Germinal center (tissue), 1 donor: ENCODE measurements at places on chromosomes 6 and 20.
A peak's percentile ranks its signal among the peaks of the same experiment; 100 is the strongest.

GRCh38 chr20:3998998-3999397 lies 16.4 kb downstream of the RNF24 start:
- DNase-seq, result no peak

DNA sequence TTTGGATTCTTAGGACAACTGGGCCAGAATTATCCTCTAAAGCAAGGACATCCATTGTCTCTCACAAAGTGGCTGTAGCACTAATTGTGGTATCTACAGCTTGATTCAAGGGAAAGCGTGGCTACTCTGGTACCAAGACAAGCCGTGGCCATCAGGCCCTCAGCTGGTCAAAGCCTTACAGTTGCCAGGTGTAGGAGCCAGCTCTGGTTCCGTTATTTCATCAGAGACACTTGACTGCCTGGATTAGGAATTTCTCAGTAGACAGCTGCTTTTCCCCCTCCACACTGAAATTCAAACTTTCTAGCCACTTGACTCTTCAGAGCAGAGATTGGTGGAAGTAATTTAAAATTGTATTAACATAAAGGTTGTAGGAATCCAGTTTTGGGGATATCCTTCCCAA lies 104.2 kb downstream of the ANKS1A start:
- no peak for DNase-seq

DNA sequence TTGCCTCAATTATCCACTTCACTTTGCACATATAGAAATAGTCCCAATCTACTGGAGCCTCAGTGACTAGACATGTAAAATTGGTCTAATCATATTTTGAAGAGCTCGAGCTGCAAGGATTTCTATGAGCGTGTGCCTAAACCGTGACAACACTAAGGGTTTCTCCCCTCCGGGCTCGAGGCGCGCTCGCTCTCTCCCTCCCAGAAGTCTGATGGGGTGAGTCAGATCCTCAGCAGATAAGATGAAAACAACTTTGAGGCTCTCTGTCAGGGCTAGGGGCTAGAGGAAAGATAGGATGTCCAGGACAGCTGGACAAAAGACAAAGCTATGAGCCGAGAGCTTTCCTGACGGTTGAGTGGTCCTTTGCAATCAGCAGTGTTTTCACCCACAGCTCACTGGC lies 16.8 kb downstream of the GNAS-AS1 start:
- DNase-seq, result no peak

DNA sequence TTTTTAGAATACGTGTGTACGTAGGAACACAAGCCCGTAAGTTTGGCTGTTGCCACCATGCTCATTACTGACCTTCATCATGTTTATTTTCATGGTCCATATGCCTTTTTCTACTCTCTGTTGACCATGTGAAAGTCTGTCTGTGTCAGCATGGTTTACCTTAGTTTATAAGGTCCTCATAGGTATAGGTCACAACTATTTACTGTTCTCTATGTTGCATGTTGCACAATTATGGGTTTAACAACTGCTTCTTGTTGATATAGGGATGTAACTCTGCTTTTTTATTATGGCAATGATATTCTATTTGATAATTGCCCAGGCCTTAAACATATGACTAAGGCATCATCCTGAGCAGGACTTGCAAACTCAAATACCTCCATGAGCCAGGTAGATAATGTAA lies 13.4 kb upstream of the RANBP9 start:
- DNase-seq, result no peak

DNA sequence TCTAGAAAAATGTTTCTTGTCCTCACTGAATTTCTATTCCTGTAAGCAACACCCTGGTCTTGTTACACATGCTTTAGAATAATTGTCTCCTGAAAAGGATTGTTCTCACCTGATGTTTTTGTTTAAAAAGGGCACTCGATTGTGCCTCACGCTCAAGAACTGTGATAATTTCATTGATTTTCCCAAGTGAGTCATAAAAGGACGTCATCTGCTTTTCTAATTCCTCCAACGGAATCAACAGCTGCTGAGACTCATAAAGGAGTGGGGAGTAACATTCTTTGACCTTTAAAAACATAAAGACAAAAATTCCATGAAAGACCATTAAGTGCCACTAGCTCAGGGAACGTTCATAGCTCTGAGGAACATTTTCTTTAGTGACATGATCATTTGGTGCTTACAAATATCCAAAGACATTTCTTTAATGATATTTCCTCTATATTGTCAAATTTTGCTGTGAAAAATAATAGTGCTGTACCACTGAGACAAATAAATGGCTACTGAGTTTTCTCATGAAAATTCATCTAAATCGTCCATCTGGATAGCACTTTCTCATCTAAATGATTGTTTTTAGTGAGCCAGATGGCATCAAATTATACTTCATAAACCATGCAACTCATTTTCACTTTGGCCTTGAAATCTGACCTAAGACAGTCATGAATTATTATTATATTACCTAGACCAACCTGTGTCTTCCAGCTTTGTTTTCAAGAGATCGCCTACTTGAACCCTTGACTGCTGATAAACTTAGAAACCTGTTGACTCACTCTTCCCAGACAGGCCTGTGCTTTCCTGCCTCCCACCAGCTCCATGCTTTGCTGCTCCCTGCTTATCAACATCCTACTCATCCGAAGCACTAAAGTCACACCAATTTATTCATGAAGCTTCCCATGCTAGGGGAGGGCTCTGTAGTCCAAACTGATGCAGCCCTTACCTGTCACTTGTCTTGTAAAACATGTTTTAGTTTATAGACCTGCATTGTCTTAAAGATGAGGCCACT lies 178.2 kb downstream of the SYNE1 start:
- no peak for DNase-seq

DNA sequence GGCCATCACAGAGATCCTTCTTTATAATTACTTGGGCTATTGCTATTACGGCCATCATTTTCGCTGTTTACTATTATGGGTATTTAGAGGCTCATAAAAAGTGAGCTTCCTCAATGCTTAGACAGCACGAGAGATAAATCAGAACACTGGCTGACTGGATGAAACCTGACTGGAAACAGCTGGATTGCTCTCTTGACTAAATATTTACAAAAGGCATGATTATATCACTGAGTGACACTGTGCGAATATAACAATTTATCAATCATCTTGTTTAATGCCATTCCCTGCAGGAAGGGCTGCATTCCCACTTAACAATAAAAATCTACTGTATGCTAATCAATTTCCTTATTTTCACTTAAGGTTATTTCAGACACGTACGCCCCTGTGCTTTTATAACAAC lies 260.1 kb upstream of the ARID1B start:
- DNase-seq, result no peak

- no peak for DNase-seq
Measured at GRCh38 chr20:24692446-24693200, 223.2 kb downstream of the SYNDIG1 start.

DNA sequence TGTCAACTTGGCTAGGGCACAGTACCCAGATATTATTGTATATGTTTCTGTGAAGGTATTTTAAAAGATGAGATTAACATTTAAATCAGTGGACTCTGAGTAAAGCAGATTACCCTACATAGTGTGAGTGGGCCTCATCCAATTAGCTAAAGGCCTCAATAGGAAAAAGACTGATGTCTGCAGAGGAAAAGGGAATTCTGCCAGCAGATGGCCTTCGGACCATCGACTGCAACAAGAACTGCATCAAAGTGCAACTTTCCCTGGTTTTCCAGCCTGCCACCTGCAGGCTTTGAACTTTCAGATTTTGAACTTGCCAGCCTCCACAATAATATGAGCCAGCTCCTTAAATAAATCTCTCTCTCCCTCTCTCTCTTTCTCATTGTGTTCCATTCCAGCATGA lies 80.5 kb downstream of the IMPG1 start:
- no peak for DNase-seq

- no peak for DNase-seq
Measured at GRCh38 chr6:125945378-125946141, 11.0 kb upstream of the HINT3 start.

DNA sequence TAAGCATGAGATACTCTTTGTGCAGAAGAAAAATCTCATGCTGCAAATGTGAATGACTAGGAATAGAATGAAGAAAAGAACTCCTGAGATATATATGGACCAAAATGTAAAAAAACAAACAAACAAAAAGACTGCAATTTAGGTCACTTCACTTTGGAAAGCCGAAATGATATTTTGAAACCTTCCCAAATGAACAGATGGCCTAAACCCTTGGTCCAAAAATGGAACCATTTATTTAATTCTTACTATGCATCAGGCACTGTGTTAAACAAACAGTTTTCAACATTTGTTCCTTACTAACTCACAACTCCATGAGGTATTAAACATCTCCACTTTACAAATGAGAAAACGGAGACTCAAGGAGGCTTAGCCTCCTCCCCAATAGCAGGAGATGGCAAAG lies 107.5 kb downstream of the VIP start:
- DNase-seq, result no peak

- no peak for DNase-seq
Measured at GRCh38 chr6:17101422-17102257, at the start of gene STMND1. STMND1 (plus strand) TSS chr6:17102050; CDS start chr6:17102258, 208 bp downstream.

- no peak for DNase-seq
Measured at GRCh38 chr20:37596890-37597536, 69.3 kb upstream of the BLCAP start.

DNA sequence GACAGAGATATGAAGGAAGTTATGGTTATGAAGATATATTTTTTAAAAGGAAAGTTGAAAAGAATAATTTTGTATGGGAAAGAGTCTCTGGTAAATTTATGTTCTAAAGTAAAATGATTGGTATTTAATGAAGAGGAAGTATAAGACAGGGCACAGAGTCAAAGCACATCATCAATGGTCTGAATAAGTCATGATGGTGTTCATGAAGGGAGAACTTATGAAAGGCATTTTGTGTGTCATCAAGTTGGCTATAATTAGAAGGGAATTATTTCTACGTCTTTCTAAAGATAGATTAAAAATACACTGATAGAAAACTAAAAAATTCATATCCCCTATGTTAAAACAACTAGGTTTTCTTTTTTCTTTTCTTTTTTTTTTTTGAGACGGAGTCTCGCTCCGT lies 21.4 kb upstream of the SNAI1 start:
- DNase-seq, result no peak

GRCh38 chr6:123509112-123509511 lies 127.6 kb downstream of the TRDN start:
- no peak for DNase-seq

- DNase-seq, result no peak
Measured at GRCh38 chr6:41596096-41596685, 42.1 kb upstream of the MDFI start.

DNA sequence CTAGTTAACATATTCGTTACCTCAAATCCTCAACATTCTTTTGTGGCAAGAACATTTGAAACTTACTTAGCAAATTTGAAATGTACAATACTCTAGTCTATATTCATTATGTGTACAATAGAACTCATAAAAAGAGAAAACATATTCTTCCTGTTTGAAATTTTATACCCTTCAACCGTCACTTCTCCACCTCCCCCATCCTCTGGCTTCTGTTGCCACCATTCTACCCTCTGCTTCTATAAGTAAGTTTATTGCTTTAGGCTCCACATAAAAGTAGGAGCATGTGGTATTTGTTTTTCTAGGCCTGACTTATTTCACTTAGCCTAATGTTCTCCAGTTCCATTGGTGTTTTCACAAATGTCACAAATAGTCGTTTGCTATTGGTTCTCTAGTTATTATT lies 205.3 kb downstream of the TENT5A start:
- DNase-seq, result no peak

DNA sequence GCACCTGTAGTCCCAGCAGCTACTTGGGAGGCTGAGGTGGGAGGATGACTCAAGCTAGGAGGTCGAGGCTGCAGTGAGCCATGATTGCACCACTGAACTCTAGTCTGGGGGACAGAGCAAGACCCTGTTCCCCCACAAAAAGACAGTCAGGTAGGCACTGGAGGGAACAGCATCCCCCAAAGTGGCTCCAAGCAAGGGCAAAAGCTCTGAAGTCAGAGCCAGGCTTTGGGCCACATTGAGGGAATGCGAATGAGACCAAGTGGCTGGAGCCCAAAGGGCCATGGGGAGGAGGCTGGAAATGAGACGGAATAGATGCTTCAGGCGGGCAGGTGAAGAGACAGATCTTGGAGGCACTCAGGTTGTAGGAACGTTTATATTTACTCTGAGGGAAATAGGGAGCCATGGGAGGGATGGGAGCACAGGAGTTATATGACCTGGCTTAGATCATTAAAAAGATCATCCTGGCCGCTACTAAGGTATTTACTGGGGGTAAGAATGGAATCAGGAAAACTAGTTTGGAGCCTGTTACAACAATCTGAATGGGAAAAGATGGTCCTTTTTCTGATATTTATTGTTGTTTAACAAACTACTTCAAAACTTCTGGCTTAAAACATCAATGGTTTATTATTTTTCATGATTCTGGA lies 229.6 kb upstream of the ZNF217 start:
- DNase-seq, result no peak

DNA sequence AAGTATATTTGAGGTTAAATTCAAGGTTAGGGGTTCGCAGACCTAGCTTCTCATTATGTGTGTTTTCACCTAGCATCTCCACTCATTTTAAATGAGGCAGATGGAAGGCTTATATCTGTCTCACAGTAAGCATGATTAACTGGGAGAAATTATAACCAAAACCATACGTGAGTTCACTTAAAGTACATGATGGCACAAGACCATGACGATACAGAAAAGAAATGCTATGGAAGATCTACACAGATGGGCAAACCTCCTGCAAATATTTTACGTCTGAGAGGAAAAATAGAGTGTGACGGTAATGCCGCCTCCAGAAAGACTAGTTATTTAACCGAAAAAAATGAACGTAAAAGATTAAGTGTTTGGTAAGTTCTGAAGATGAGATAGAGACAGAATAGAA lies 337.8 kb downstream of the FARS2 start:
- no peak for DNase-seq

- DNase-seq, result peak; percentile 36
Measured at GRCh38 chr20:48467622-48468021, 360.2 kb downstream of the PREX1 start.

GRCh38 chr20:13348311-13349234 lies 127.5 kb downstream of the ISM1 start:
- no peak for DNase-seq

GRCh38 chr20:3430376-3431069 lies 23.1 kb upstream of the DNAAF9 start:
- DNase-seq, result peak; percentile 47
